ENCODE measurements at places on chromosomes 16 and 17.

DNA sequence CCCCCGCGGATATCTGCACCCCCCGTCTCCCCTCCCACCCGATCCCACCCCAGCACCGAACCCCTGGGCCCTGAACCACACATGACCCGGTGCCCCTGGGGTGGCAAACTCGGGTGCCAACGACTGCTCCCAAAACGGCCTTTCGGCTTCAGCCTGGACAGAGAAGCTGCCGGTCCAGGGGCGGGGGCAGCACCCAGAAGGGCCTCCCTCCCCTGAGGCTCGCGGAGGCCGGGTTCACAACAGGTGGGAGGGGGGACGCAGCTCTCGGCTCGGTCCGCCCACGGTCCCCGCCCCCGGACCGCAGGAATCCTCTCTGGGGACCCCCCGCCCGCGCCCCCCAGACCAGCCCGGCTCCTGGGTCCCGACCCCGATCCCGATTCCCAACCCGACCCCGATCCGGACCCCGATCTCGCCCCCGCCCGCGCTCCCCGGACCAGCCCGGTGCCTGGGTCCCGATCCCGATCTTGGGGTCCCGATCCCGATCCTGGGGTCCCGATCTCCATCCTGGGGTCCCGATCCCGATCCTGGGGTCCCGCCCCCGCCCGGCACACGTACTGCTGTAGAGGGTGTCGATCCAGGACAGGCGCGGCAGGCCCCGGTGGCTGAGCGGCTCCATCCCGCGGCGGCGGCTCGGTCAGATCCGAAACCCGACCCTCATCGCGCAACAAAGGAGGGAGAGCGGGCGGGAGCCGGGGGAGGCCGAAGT, 516 bp downstream of the ABR start:
- DNase-seq, result no peak

GRCh38 chr17:11880714-11881113, 116.6 kb downstream of the ZNF18 start:
- DNase-seq, result no peak

DNA sequence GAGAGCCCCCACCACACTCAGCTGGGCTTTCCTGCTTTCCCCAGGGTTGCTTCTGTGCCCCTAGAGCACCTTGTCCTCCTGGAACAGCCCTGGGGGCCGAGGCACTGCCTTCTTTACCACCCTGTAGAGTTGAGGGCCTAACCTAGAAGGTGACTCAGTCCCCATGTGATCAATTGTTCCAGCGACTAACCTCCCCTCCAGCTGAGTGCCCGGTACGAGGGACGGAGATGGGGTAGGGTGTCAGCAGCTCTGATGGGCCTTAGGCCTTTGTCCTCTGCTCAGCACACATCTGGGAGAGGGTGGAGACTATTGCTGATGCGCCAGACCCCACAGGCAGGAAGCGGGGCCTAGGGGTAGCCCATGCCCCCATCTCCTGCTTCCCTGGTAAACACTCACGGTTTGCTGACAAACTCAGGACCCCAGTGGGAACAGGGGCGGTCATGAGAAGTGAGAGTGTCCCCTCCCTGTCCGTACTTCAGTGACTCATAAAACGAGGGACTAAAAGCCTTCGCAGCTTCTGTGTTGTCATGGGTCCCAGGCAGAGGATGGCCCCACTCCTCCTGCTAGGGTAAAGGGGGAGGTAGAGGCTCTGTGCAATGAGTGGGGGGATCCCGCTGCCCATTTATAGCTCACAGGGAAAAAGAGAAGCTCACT, 33.1 kb downstream of the NECAB2 start:
- DNase-seq, result no peak

GRCh38 chr16:4064950-4065352, 51.3 kb downstream of the ADCY9 start:
- no peak for DNase-seq

DNA sequence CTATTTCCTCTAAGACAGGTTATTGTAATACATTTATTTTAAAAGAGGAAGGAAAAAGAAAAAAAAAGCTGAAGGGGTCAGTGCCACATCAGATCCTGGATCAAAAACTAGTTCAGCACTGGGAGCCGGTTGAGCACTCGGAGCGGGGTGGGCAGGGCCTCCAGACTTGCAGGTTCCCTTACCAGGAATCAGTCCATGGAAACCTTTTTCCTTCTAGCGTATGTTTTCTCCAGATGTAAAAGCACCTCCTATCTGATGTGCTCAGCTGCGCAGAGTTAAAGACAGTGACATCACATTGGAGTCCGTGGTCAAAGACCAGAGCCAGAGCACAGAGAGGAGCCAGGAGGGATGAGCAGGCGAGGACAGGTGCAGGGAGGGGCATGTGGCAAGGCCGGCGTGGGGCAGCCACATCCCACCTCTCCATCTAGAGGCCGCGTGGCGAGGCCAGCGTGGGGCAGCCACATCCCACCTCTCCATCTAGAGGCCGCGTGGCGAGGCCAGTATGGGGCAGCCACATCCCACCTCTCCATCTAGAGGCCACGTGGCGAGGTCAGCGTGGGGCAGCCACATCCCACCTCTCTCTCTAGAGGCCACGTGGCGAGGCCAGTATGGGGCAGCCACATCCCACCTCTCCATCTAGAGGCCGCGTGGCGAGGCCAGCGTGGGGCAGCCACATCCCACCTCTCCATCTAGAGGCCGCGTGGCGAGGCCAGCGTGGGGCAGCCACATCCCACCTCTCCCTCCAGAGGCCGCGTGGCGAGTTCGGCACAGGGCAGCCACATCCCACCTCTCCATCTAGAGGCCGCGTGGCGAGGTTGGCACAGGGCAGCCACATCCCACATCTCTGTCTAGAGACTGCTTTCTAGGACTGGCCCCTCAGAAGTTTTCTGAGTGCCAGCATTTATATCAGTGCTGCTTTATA, 166.8 kb upstream of the CHMP6 start:
- DNase-seq, result no peak

GRCh38 chr16:54000361-54000760, 286.2 kb downstream of the IRX3 start:
- DNase-seq, result no peak

DNA sequence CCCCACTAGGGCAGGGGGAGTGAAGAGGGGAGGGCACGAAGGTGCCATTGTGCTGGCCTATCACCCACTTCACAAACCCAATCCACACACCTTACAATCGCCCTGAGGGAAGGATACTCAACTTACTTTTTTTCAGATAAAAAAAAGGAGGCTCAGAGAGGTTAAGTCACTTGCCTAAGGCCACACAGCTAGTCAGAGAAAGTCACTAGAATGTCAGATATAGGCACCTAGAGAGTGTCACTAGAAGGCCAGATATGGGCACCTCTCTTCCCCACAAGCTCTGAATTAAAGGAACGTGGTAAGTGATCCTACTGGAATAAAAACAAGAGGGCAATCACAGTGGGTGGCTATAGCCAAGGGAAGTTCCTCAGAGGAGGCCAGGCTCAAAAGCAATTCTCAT, 204.5 kb upstream of the ASIC2 start:
- DNase-seq, result no peak

Measured in substantia nigra (tissue), 51 donors.